ENCODE measurements at places on chromosomes 2 and 18.

GRCh38 chr2:55101466-55101865 lies 51.2 kb upstream of the RTN4 start:
- no peak for DNase-seq

- no peak for DNase-seq
Observed at GRCh38 chr2:208266553-208266893, 468 bp downstream of the PIKFYVE start.

DNA sequence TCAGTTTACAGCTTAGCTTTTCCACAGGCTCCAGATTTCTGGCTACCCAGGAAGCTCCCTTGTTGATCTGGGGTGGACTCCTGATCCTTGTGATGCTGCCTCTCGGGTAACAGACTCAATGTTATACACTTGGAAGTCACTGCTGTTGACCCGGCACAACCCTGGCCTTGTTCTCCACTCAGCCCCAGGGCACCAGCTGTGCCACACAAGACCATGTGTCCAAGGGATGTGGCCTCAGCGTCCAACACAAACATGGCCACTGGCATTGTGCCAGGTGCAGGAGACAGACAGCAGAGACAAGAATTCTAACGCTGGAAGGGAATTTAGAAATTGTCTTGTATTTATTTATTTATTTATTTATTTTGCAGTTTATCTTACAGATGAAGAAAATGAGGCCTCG lies 39.0 kb upstream of the PPP4R1 start:
- DNase-seq = peak; percentile 71

- no peak for DNase-seq
Observed at GRCh38 chr2:181231151-181231550, 226.0 kb upstream of the ITGA4 start.

- no peak for DNase-seq
Observed at GRCh38 chr2:238638982-238639628, 208.8 kb upstream of the TWIST2 start.

- no peak for DNase-seq
Observed at GRCh38 chr2:132811148-132811915, 141.3 kb upstream of the LYPD1 start.

DNA sequence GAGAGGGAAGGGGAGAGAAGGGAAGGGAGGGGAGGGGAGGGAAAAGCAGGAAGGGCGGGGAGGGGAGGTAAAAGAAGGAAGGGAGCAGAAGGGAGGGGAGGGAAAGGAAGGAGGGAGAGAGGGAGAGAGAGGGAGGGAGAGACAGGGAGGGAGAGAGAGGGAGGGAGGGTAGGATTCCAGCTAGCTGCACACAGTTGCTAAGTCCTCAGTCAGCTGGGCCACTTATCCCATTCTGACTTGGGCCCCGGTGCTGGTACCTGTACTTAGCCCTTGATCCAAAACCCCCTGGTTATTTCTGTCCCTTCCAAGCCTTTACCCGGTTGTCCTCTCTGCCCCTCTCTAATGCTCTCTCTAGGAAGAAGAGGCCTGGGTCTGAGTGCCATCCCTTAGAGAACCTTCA lies 211.4 kb downstream of the TTC32 start:
- DNase-seq = no peak

- no peak for DNase-seq
Observed at GRCh38 chr2:33090553-33091134, 143.9 kb downstream of the LTBP1 start.

DNA sequence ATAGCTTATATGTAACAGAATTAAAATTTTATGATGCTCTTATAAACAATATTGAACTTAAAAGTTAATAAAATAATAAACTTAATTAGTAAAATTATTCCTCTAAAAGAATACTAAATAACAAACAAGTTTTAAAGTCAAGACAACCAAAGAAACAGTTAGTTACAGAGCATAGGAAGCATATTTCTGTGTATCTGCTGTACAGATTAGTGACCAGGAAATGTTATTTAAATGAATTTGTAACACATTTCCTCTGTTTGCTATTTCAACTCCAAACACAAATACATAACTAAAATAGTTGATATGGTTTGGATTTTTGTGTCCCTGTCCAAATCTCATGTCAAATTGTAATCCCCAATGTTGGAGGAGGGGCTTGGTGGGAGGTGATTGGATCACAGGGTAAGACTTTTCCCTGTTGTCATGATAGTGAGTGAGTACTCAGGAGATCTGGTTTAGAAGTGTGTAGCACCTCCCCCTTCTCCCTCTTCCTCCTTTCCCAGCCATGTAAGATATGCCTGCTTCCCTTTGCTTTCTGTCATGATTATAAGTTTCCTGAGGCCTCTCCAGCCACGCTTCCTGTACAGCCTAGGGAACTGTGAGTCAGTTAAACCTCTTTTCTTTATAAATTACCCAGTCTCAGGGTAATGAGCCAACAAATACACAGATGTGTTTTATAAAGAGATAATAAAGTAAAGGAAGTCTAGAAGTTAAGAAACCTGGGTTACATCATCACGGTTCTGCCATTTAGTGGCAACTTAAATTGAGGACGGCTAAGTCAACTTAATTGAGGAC lies 51.8 kb downstream of the ROCK2 start:
- no peak for DNase-seq

DNA sequence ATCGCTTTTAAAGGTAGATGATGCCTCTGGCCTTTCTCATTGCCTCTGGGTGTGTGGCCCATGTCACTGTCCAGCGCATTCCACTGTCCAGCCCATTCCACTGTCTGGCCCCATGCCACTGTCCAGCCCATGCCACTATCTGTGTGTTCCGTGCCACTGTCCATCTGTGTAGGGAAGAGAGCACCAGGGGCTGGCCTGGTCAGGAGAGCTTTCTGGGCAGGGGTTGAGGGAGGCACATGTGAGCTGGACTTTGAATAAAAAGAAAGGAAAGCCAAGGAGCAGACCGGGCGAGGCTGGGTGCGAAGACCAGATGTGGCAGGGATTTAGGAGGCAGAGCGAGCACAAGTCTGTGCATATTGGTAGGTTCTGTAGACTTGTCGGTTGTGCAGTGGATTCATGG lies 236.2 kb downstream of the NEDD4L start:
- DNase-seq = no peak

DNA sequence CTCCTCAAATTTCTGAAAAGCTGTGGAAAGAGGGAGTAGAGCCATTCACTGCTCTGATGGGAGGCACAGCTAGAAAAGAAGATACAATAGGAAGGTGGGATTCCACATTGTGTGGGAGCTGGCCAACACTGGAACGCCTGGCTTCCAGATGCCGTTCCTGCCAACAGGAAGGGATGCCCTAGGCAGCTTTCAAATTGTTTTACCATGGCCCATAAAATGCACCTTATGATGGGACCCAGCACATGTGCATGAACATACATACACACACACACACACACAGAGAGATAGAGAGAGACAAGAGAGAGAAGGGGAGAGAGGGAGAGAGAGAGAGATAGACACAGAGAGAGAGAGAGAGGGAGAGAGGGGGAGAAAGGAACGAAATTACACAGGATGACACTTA lies 86.1 kb upstream of the BZW1 start:
- no peak for DNase-seq

DNA sequence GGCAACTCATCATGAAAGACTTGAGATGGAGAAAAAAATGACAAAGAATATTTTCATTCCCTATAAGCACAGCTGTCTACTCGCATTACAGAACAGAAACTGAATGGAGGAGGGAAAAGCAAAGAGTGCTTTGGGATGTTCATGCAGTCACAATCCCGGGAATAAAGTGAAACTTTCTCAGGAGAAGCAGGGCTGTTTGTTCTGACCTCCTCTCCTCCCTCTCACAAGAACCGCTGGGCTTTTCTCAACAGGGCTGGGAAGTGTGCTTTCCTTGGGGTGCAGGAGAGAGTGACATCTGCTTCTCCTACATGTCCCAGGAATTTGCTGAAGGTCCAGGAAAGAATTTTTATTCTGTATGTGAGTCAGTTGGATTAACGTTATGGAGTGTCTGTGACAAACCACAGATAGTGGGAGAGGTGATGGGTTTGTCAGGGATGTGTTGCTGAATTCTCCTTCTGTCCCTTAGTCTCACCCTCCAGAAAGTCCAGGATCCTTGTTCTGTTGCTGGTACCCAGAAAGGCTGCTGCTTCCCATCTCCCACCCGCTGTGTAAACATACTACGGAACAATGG lies 125.6 kb downstream of the HRH4 start:
- no peak for DNase-seq

DNA sequence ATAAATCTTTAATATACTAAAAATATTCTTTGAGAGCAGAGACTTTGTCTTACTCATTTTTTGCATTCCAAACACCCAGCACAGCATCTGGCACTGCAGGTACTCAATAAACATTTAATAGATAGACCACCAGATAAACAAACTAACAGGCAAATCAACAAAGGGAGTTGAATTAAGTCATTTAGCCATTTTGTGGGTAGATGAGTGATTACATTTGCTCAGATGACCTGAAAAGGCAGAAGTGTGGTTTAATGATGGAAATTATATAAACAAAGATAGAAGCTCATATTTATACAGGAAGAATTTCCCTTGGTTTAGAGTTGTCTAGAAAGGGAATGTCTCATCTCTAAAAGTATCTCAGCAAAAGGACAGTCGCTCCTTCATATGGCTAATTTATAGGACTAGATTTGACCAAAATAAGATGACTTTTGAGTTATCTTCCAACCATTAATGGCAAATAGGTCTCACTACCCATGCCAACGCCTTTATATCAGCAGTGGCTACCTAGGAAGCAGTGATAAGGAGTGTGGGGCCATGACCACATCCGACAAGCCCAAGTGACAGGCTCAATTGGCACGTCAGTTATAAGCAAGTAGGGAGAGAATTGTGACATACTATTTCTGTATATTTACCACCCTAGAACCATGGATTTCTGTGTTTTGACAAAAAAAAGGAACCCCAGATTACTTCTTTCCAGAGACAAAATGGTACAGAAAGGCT lies 173.5 kb downstream of the ATAD2B start:
- no peak for DNase-seq

GRCh38 chr2:150883613-150883895 lies 378.1 kb downstream of the RBM43 start:
- no peak for DNase-seq

DNA sequence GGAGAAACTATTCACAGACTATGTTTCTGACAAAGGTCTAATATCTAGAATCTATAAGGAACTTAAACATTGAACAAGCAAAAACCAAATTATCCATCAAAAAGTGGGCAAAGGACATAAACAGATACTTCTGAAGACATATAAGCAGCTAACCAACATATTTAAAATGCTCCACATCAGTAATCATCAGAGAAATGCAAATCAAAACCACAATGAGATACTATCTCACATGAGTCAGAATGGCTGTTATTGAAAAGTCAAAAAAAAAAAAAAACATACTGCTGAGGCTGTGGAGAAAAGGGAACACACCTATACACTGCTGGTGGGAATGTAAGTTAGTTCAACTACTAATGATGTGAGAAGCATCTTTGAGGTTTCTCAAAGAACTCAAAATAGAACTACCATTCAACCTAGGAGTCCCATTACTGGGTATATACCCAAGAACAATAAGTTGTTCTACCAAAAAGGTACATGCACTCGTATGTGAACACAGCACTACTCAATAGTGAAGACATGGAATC lies 220.4 kb upstream of the TFPI start:
- DNase-seq = no peak

DNA sequence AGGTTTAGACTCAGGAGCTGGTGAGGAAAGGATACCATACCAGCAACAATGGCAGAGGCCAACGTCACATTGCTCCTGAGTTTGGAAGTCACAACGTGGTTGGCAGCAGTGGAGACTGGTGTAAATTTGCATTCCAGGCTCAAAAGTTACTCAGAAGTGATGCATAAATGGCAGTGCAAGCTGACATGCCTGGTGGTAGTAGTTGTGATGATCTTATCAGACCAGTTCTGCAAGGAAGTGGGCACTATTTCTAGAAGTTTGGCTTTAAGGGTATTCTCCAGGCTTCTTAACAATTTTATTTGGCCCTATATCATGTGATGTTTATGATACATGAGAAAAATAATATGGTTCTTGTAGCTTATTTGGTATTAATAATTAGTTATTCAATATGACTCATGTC lies 37.8 kb downstream of the CXCR4 start:
- no peak for DNase-seq

- peak; percentile 38 for DNase-seq
Observed at GRCh38 chr2:10688921-10689807, 611 bp downstream of the NOL10 start.

- DNase-seq = no peak
Observed at GRCh38 chr2:199543606-199544172, 86.0 kb upstream of the SATB2 start.

DNA sequence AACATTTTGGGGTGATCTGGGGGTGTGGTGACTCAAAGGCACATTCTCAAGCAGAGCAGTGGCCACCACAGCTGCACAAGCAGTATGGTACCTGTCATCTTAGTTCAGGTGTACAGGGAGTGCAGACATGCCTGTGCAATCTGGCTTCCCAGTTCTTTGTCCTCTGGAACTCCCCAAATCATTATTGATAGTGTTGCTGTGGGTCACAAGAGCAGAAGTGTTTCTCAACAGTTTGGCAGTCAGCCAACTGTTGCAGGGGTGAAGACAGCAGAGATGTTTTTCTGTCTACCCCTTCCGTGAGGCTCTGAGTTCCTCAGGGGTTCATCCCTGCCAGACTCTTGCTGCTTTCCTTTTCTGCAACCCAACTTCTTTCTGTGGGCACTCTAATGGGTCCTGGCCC lies 206.5 kb upstream of the ZSWIM2 start:
- DNase-seq = peak; percentile 21

DNA sequence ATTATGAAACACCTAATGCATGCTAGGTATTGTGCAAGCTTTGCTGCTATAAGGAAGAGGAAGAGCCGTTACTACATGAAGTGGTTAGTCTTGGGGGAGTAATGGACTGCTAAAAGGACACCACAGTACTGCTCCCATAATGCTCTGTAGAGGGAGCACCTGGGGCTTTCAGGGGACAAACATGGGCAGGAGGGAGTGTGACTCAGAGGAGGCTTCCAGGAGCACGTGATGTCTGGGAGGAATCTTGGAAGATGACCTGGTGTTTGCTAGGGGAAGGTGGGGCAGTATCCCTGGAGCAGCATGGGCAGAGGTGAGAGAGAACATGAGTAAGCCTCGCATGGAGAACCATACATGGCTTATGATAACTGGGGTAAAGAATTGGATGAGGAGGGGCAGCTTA lies 18.8 kb downstream of the MAPK4 start:
- DNase-seq = no peak

- no peak for DNase-seq
Observed at GRCh38 chr2:26284132-26284531, 39.4 kb downstream of the HADHB start.

GRCh38 chr2:98583816-98584618 lies 24.3 kb downstream of the COA5 start:
- no peak for DNase-seq

DNA sequence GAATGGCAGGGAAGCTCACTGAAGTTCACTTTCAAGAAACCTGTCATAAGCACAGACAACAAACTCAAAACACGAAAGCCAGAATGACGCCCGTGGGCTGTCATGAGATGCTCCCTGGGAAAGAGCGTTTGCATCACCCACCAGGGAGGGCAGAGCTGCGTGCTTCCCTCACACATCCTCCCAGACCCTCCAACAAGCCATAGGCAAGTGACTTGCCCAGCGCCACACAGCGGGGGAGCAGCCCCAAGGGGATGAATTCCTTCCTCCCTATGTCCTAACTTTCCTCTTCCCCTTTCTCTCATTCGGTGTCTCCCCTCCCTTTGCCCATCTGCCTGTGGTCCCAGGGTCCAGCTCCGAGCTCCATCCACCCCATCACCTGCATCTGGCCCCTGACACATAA lies 10.7 kb downstream of the BIN1 start:
- no peak for DNase-seq
